ENCODE measurements at places on chromosomes 13 and 19.
A peak's percentile ranks its signal among the peaks of the same experiment; 100 is the strongest.

DNA sequence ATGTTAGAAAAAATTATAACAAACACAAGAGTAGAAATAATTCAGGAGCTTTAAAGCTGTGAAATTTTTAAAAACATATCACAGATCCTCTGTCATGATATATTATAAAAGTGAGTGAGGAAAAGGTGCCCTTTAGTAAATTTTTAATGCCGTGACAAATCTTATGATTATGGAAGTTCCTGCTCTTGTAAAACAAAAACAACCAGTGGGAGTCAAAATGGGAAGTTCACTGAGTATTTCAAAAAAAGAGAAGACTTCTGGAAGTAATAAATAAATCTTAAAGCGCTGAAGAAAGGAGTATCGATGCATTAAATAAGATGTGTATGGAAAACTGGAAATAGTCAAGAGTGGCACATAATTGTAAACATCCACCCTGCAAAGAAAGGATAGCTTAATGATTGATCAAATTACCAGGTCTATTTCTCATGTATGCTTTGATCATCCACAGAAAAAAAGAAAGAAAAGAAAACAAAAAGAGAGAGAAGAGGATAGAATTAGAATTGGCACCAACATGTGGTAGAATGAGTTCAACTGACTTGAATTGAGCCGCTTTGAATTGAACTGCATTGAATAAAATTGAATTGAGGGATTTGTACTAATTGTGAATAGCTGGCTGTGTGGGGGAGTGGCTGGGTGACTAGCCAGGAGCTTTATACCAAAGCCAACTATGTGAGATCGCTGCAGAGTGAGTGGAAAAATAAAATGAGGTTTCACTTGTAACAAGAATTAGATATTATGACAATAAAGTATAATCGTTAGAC lies 647.6 kb upstream of the SPRY2 start:
- DNase-seq, result no peak

DNA sequence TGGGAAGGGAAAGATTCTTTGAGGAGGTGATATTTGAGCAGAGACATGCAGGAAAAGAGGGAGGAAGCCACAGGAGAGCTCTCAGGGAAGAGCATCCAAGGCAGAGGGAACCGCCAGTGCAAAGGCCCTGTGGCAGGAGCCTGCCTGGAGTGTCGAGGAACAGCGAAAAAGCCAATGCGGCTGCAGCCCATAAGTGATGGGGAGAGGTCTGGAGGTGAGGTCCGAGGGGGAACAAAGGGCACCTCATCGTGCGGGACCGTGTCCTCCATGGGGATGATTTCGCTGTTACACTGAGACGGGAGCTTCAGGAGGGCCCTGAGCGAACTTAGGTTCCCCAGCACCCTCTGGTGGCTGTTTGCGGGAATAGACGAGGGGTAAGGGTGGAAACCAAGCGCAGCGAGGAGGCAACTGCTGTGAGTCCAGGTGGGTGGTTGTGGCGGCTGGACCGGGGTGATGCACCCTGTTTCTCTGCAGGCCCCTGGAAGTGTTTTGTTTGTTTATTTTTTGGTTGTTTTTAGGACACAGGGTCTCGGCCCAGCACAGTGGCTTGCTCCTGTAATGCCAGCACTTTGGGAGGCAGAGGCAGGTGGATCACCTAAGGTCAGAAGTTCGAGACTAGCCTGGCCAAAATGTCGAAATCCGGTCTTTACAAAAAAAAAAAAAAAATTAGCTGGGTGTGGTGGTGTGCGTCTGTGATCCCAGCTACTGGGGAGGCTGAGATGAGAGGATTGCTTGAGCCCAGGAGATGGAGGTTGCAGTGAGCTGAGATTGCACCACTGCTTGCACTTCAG lies 5.9 kb upstream of the EHD2 start:
- peak; percentile 64 for DNase-seq

- no peak for DNase-seq
These were observed at the start of gene CD177 for GRCh38 chr19:43353606-43354304. Gene CD177, plus strand, starts transcription at chr19:43353686. Its CDS starts 29 bp downstream, at chr19:43353715.

GRCh38 chr13:45537516-45537915 lies 72.8 kb downstream of the COG3 start:
- DNase-seq, result no peak

DNA sequence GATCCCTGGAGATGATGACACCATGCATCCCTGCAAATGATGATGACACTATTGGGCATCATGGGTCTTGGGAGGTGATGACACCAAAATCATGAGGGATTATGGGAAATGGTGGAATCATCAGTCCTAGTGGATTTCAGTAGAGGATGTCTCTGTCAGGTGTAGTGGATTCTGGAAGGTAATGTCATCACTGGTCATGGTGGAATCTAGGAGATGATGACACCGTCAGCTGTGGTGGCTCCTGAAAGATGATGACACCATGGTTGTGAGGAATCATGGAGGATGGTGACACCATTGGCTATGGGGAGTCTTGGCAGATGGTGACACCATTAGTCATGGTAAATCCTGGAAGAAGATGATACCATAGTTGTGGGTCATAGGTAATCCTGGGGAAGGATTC lies 11.9 kb downstream of the SHISA7 start:
- DNase-seq, result no peak

GRCh38 chr13:43006893-43007631 lies 15.0 kb upstream of the EPSTI1 start:
- DNase-seq, result no peak

DNA sequence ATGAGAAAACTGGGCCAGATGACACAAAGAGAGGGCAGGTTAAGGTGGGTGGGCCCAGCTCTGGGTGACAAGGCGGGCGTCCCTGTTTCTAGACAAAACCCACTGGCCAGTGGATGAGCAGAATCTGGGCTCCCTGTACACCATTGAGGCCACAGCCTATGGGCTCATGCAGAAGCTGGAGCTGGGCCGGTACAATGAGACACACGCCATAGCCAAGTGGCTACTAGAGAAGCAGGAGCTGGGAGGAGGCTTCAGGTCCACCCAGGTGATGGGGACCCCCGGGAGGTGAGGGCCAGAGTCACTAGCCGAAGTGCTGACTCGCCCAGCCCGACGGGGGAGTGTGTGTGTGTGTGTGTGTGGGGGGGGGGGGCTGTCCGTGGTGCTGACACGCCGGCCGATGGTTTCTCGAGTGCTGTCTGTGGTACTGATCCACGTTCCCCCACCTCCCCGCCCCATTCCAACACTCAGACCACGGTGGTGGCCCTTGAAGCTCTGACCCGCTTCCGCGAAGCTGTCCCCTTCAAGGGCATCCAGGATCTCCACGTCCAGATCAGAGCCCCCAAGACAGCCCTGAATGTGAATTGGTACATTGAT lies 24.3 kb upstream of the SHFL start:
- DNase-seq, result no peak

GRCh38 chr19:16377521-16377920 lies 52.9 kb downstream of the KLF2 start:
- no peak for DNase-seq

DNA sequence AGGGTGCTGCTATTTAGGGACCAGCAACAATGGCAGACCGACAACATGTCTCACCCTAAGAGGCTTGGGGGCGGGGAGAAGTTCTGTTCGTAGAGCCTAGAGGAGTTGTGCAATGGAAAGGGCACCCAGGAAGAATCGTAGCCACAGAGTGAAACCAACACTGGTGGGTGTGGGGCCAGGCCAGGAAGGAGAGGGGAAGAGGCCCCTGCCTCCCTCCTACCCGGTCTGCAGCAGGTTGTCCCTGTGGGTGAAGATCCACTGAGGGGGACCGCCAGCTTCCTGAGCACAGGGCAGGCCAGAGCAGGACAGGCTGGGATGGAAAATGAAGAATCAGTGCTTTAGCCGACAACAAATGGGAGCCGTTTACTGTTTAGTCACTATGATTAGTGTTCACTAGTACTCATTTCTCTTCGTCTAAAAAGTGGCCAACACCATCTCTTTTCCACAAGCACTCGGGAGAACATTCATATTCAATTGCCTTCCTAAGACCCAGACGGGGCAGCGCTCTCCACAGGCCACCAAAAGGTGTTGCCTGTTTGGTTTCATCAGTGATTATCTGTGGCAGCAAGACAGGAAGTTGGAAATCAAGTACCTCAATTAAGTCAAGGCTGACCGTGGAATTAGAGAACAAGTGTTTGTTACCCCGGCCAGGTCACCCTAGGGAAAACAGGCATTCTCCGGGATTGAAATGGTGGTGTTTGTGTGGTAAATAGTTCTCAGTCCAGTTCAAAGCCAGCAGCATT lies 1.1 kb upstream of the ATP11A start:
- DNase-seq, result no peak

DNA sequence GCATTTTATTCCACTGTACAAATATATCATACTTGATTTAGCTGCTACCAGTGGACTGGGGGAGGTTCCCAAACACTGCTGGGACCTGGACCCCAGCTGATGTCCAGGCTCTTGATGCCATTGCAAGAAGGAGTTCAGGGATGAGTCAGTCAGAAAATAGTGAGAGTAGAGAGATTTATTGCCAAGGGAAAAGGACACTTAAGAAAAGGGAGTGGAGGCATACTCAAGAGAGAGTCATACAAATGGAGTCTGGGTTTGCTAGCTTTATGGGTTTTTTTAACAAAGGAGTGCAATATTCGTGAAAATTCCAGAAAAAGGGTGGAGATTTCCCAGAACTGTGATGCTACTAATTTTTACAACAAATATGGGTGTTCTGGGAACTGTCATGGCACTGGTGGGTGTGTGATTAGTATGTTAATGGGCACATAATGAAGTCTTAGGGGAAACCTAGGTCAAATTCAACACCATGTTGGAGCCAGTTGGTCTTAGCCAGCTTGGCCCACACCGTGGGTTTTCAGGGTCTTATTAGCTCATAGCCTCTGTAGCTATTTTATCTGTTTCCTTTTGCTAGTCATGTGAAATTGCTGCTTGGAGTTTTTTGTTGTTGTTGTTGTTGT lies 36.2 kb downstream of the GPC6 start:
- DNase-seq, result no peak

DNA sequence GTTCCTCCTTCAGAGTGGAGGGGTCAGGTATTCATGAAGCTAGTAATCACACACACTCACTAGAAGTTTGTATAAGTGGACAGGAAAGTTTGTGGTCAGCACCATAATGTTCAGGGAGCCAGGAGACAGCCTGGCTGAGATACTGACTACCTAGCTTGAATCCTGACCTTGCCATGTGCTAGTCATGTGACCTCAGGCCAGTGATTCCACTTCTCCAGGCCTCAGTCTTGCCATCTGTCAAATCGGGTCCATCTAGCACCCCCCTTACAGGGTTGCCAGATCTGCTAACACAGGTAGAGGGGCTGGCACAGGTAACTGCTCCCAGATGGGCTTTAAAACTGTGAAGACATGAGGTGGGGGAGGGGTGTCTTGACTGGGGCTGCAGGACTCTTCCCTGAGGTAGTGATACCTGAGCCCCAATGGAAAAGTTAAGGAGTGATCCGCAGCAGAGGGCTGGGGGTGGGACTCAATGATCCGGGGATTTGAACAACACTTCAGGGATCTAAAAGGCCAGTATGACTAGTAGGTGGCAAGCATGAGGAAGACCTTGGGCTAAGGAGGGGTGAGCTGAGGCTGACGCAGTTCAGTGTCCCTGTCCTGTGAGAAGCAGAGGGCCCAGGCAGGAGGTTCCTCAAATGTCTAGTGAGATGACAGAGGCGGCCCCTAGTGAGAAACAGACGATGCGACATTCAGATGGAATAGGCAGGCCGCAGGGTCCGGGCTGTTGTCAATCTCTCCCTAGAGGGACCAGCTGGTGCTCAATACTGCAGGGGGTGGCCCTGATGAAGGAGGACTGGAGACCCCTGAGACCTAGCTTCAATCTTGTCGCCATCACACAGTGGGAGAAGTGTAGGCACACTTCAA lies 8.5 kb downstream of the ACTMAP start:
- DNase-seq, result no peak

DNA sequence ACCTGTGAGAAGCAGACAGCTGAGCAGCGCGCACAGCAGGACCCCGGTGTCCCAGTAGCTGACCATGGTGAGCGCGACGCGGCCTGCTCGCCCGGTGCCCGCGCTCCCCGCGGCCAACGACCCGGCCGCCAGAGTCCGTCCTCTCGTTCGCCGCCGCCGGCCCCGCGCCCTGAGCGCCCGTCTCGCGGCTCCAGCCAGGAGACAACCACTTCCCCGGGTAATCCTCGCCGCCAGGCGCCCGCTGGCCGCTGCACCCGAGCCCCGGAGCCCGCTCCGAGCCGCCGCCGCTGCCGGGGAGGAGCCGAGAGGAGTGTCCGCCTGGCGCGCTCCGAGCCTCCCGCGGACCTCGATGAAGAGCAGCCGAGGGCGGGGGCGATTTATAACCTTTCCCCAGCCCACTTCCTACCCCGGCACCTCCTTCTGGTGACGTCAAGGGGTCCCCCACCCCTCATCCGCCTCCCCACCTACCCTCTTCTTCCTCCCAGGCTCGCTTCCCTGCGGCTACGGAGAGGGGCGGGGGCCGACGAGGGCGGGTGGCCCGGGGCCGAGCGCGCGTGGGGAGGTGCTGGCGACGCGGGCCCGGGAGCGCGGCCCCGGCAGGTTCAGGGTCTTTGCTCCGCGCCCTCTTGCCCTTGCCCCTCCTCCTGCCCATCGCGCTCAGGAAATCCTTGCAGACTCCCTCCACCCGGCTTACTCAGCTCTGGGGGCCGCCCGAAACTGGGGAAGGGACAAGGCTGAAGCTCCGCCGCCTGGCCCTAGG lies at the start of gene FLT1:
TSS of gene FLT1 (minus strand) at position 351 of the 760 bp plus-strand sequence. CDS start at position 66, 285 bp downstream.
- no peak for DNase-seq

GRCh38 chr19:29411113-29411581 lies 114.6 kb upstream of the VSTM2B start:
- DNase-seq, result no peak

- no peak for DNase-seq
These were observed 18.6 kb downstream of the ZNF233 start for GRCh38 chr19:44278181-44278690.

DNA sequence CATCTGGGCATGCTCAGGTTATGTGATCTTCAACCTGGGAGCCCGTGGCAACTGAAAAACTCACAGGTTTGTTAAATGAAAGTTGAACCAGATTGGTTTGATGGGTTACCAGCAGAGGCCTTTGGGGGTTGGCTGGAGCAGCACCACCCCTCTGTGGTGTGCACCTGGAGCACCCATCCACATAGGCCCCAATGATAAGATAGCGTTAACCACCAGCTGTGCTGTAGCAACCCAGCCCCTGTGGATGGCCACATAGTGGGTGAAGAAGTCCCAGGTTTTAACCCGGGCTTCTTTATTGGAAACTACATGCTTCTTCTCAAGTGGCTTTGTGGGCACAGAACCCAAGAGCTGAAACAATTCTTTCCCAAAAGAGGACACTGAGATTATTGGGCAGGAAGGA lies 22.6 kb upstream of the MTIF3 start:
- DNase-seq, result no peak

GRCh38 chr13:98944336-98944735 lies 33.5 kb downstream of the DOCK9 start:
- DNase-seq, result no peak

GRCh38 chr19:23439623-23440022 lies 44.4 kb upstream of the ZNF91 start:
- DNase-seq, result no peak

Measured in stimulated activated CD4-positive, alpha-beta T cell treated with anti-CD3 and anti-CD28 coated beads, TNF-alpha, amount 100 ng/mL, for 1 hour (primary cell).